ENCODE measurements at places on chromosomes 11 and 22.

DNA sequence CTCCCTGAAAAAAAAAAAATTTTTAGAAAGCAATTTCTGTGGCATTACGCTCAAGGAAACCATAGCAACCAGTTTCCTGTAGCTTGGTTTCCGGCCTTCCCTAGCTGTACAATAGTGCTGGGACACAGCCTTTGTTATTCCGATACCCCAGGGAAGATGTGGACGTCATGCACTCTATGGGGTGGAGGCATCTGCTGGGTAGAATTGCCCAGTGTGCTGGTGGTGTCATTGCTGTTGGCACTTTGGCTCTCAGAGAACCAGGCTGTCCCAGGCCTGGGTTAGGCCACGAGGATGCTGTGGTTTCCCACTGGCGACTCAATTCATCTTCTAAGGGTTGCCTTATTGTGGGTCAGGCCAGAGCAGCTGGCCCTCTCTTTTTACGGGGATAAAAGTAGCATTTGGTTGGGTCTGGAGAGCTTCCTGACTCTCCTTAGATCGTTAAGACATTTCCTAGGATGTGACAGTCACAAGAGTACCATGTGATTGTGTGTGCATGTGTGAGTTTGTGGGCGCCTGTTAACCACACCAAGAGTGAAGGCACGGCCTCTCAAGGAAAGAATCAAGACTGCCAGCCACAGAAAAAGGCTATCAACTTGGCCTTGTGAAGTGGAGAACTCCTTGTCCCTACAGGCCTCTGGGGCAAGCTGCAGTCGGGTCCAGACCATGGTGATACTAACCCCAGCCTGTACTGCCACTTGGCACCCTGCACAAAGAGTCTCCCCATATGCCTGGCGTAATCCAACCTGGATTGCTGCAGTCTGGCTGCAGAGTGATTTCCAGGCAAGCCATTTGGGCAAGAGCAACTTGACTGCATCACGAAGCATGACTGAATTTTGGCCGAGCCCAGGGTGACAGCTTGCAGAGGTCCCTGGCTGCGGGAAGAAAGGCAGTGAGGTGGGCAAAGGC is 35.9 kb upstream of the NAV2 start:
- DNase-seq = no peak

- DNase-seq = no peak
These were observed 39.3 kb downstream of the KREMEN1 start for GRCh38 chr22:29112121-29112520.

DNA sequence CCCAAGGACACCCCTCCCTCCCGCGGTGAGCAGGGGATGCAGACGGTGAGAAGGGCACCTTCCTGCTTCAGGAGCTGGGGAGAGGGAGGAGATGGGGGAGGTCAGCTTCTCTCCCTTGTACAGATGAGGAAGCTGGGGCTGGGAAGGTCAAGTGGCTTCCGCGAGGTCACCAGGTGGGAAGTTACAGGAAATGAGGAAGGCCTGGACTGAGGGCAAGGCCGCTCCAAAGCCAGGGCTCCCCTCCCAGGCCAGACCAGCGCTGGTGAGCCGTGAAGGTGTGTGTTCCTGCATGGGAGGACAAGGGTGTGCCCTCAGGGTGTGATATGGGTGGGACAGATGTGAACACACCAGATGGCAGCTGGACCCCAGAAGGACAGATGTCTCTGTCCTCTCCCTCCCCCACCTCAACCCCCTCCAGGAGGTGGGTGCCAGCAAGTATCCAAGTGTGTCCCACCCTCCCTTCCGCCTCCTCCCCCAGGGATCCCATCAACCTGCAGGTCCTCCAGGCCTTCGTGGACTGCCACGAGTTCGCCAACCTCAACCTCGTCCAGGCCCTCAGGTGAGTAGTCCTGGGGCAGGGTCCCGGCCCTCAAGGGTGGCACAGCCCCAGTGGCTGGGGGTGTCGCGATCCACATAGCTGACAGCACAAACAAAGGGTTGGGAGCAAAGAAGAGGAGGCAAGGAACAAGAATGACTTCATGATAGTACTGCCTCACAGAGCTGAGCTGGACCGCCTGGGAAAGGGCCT is 16.6 kb downstream of the CYTH4 start:
- no peak for DNase-seq

DNA sequence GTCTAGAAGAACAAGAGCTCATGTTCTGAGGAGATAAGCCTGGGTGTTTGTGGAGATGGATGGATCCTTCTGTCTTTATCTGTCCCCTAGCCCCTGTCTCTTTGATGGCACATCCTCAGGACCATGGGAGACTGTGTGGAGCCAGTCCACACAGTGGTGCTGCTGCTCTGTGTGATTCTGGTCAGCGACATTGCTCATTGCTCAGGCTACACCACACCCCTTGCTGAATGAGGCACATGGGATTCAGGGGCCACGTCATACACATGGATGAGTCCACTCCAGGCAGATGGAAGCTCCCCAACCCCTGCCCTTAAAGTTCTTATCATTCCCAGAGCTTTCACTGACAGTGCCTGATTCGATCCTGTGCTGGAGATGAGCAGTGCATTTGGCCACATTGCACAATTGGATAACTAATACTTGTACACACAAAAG is 222.2 kb downstream of the NAV2 start:
- no peak for DNase-seq

DNA sequence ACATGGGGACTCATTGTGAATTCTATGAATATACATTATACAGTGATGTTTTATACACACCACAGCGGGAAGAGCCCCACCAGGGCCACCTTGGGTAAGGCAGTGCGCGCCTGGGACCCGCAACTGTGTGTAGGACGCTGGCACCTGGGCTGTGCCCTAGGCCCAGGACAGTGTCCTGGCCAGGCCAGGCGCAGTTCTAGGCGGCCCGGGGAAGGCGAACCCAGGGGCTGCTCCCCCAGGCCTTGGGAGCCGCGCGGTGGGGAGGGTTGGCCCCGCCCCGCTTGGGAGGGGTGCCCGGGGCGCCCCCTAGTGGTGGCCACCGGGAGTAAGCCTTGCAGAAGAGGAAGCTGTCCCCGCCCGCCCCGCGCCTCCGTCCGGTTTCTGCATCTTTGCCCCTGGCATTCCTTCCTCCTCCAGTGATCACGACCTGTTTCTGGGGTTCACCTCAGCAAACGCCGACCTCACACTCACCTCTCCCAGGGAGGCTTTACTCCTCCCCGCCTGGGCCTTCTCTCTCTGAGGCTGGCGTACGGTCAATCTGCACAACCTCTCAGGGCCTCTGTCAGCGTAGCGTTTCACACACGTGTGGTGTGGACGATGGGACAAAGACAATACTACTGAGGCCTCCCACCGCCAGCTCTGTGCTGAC is 9.5 kb upstream of the EHD1 start:
- peak; percentile 81 for DNase-seq

DNA sequence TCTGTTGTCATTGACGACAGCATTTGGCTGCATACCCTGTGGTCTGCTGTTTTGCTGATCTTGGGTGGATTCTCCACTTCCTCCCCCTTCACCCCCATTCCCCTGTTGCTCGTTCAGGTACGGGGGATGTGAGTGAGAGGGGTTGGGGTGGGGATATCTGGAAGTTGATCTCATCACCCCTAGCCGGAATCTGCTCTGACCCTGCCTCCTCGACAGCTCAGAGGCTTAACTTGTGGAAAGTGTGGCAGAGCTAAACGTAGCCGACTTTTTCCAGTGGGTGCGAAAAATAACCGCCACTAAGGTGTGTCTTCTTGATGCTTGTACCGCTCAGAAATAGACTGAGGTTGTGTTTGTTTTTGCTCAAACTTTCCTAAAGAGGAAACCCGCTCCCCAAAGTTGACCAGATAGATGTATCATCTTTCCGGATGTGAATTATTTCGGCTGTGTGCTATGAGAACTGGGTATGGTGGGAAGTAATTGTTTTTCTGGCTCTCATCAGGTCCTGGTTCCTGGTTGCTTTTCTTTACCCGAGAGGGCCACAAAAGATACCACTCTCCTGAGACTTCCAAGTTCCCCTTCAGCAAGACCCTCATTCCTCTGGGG is 6.6 kb downstream of the ZBTB16 start:
- no peak for DNase-seq

DNA sequence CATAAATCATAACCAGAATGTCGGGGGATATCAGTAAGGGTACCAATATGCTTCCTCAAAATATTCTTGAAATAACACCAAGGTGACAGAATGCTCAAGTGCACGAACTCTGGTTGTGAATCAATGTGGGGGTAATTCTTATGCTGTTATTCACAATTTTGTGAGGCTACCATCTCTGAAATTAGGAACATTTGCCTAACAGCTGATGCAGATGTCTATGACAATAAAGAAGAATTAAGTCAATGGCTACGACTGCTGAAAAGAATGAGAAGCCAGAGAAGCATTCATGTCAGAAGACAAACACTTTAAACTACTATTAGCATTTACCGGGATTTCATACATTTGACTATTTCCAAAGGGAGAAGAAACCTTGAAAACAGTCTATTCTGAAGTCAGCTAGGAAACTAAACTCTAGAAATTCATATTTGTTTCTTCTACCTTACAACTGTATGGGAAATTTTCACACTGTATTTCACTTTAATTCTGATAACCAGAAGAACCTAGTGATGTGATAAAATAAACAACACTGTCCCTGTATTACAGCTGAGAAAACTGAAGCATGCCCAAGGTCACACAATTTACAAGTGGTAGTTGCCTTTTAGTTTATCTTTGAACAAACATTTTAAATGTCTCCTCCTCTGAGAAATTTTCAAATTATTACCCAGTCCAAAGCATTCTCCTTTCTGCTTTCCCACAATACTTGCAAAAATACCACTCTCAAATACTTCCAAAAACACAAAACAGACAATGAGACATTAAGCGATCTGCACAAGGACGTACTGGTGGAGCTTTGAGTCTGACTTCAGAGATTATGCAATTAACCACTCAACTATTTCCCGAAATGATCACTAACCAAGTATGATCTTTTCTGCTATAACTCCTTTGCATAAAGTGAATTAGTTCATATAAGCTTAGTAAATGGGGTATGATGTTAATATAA is 18.0 kb upstream of the ARHGAP32 start:
- no peak for DNase-seq

DNA sequence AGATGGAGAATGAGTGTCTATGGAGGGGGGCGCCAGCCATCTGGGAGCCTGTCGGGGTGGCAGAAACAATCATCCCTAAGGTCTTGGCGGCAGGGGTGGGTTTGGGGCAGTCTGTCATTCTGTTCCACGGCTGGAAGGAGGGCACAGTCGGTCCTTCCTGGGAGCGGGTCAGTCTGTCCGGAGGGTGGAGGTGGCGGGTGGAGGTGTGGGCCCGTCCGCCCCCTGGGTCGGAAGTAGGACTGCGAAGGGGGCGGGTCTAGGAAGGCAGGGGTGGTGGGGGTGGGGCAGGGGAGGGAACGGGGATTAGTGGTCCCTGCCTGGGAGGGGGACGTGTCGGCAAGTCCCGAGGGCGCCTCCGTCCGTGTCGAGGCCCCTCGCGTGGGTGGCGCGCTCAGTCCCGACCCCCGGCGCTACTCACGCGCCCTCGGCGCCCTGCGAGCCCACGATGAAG is 461 bp downstream of the TBC1D10A start:
- DNase-seq = no peak

DNA sequence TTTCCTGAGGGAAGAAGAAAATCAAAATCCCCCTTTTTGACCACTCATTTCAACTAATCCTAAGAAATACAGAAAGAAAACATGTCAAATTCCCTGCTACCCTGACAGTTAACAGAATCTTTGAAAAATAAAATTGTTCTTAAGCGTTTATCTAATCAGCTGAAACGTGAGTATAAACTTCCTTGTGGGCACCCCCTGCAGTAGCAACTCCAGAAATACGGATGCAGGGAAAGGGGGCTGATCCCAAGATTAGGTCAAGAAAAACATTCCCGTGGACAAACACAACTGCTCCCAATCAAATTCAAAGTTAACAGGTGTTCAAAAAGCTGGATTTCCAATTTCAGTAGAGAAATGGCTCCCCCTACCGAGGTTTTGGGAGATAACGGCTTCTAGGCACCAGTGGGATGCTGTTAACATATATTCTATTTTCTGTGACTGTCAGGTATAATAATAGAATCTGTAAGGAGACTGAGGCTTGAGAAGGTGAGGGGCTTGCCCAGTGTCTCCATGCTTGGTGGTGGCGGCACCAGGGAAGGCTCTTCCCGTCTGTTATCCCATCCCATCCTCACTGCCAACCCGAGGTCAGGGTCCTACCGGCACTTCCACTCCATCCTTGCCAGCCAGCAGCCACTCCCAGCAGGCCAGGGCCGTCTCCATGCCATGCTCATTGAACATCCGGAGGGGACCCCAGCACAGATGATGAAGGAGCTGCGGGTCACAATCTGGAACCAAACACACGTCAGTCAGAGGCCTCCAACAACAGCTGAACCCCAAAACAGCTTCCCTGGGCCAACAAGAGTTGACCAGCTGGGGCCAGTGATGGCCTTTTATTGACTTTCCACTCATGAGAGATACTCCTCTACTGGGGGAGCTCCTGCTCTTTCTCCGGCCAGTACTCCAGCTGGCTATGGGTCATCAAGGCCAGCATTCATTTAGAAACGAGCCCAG is 32.0 kb upstream of the SERPIND1 start:
- no peak for DNase-seq

- DNase-seq = no peak
These were observed 132.7 kb upstream of the CADM1 start for GRCh38 chr11:115636753-115637527.

DNA sequence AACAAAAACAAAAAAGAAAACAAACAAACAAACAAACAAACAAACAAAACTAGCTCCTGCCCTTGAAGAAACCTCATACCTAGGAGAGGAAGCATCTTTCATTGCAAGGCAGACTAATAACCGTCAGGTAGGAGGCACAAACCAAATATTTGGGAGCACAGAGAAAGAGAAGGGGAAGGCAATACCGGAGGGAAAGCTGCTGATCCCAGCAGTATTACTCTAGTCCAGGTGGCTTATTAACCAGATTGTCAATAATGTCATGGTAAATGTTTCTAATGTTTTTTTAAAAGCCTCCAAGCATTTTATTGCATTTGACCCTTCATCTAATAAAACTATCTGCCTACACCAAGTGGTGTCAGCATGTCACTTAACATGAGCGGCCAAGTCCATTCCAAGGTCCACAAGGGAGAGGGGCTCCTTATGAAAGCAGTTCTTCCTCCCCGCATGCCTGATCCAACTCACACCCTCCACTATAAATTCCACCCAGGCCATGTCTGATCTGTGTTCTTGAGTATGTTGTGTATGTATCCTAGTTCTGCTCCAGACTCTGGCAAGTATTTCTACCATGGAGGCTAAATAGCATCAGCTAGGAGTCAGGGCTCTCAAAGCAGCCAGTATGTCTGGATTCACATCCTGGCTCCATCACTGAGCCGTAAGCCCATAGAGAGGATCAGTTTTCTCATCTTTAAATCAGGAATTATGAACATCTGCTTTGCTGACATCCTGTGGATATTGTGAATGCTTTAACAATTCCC is 208.1 kb upstream of the TENM4 start:
- no peak for DNase-seq
